ENCODE measurements at places on chromosomes 3 and 15. TPM values are rescaled to one million over a fixed set of nuclear protein-coding genes. Genes with fewer than 3 reads are reported as not detected.

DNA sequence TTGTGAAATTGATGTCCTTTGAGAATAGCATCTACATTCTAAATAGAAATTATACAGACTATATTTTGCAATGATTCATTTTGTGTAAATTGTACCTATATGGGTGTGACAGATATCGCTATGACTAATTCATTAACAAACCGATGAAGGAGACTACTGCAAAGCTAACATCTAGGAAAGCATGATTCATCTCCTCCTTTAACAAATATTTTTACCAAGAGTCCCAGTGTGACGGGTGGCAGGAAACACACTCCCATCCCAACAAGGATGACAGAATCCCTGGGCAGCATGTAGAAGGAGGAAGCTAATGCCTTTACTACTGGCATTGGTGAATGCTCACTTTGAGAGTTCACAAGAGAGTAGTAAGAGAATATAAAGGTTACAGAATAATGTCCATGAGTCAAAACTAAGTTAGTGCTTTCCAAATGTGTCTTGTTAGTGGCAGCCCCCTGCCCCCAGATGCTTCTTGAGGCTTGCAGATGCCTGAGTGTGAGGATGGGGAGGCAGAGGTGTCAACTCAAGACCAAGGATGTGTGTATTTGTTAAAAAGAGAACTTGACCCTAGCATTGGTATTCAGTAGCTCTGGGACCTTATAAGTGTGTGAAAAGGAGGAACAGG lies 180.6 kb downstream of the FMN1 start:
- no peak overlapping the region for H3K4me3 ChIP-seq
- no peaks in the 10 kb centered on the region for H3K4me1 ChIP-seq
- no peak overlapping the region for H3K27ac ChIP-seq
- no peaks in the 10 kb centered on the region for H3K27me3 ChIP-seq

GRCh38 chr3:43162230-43163084 lies 56.6 kb upstream of the POMGNT2 start:
- H3K36me3 ChIP-seq: no peaks in the 10 kb centered on the region
- H3K4me3 ChIP-seq: peak overlapping the region; percentile 11
- H3K27ac ChIP-seq: peak overlapping the region; percentile 67
- peaks cover 16% of the 10 kb centered on the region for H3K4me1 ChIP-seq
- no peaks in the 10 kb centered on the region for H3K27me3 ChIP-seq
- no peak for DNase-seq

LIPH gene
- 0.09 TPM for total RNA-seq

- no peak for DNase-seq
- no peak overlapping the region for H3K27ac ChIP-seq
- no peaks in the 10 kb centered on the region for H3K36me3 ChIP-seq
- H3K4me1 ChIP-seq: no peaks in the 10 kb centered on the region
- no peaks in the 10 kb centered on the region for H3K27me3 ChIP-seq
- H3K4me3 ChIP-seq: no peak overlapping the region
These were observed 10.1 kb upstream of the STRIT1 start for GRCh38 chr3:155303540-155304097.

DNA sequence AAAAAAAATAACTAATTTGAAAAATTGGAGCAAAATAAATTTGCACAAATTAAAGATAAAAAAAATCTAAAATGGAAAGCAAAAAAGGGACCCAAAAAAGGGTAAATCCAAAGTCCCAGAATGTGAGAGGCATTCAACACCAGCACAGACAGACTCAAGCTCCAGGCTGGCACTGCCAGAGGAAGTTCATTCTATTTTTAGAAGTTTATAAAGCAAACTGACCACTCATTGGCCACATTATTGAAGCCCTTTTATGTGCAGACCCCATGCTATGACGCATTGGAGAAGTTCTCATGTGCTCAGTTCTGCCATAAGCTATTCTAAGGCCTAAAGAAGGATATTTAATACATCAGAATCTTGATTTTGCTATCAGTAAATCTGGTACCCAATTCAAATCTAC lies 17.6 kb upstream of the BOC start:
- H3K36me3 ChIP-seq: no peaks in the 10 kb centered on the region
- DNase-seq: no peak
- H3K4me1 ChIP-seq: no peaks in the 10 kb centered on the region
- no peaks in the 10 kb centered on the region for H3K27me3 ChIP-seq

DNA sequence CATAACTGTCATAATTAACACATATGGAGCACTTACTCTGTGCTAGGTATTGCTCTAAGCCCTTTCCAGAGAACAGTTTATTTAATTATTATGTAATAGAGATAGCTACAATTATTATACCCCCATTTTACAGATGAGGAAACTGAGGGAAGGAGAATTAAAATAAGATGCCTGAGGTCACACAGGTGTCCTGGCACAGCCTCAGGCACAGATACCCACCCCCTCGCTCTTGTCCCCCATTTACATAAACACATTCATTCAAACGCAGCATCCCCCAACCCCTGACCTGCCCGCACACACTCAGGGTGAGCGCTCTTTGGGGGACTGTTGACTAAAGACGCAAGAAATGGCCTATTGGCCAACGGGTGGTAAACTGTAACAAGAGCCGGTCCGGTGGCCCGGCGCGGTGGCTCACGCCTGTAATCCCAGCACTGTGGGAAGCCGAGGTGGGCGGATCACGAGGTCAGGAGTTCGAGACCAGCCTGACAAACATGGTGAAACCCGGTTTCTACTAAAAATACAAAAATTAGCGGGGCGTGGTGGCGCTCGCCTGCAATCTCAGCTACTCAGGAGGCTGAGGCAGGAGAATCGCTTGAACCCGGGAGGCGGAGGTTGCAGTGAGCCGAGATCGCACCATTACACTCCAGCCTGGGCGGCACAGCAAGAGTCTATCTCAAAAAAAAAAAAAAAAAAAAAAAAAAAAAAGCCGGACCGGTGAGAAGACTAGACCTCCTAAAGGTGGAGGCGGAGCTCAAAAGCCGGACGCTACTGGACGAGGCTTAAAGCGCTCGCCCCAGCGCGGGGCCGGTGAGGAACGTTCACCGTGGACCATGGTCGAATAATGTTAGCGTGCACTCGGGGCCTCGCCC lies 1.9 kb upstream of the ISL2 start:
- H3K27ac ChIP-seq: no peak overlapping the region
- H3K4me3 ChIP-seq: no peak overlapping the region
- peaks cover 20% of the 10 kb centered on the region for H3K4me1 ChIP-seq
- H3K27me3 ChIP-seq: peaks cover 68% of the 10 kb centered on the region
- no peaks in the 10 kb centered on the region for H3K36me3 ChIP-seq
- DNase-seq: no peak

GRCh38 chr15:82146990-82147461 lies 101.2 kb upstream of the MEX3B start:
- DNase-seq: no peak
- no peak overlapping the region for H3K4me3 ChIP-seq
- H3K36me3 ChIP-seq: no peaks in the 10 kb centered on the region
- H3K4me1 ChIP-seq: no peaks in the 10 kb centered on the region

DNA sequence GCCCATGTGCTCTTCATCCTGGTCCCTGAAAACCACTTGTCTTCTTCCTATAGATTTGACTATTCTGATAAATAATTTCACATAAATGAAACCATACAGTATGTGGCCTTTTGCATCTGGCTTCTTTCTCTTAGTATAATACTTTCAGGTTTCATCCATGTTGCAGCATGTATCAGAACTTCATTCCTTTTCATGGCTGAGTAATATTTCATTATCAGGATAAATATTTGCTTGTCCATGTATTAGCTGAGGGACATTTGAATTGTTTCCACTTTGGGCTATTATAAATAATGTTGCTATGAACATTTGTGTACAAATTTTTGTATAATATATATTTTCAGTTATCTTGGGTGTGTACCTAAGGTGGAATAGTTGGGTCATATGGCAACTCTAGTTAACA lies 29.8 kb upstream of the AEN start:
- H3K27ac ChIP-seq: no peak overlapping the region
- H3K4me3 ChIP-seq: no peak overlapping the region
- H3K4me1 ChIP-seq: no peaks in the 10 kb centered on the region
- H3K27me3 ChIP-seq: peaks cover 7% of the 10 kb centered on the region
- no peak for DNase-seq
- no peaks in the 10 kb centered on the region for H3K36me3 ChIP-seq

- no peaks in the 10 kb centered on the region for H3K4me1 ChIP-seq
- H3K4me3 ChIP-seq: no peak overlapping the region
- no peak for DNase-seq
- H3K36me3 ChIP-seq: no peaks in the 10 kb centered on the region
These were observed 28.1 kb downstream of the CPNE4 start for GRCh38 chr3:132006605-132007204.

GRCh38 chr3:75768303-75769017 lies 16.9 kb downstream of the ZNF717 start:
- H3K27me3 ChIP-seq: no peaks in the 10 kb centered on the region
- no peaks in the 10 kb centered on the region for H3K4me1 ChIP-seq
- DNase-seq: no peak
- no peak overlapping the region for H3K4me3 ChIP-seq
- no peak overlapping the region for H3K27ac ChIP-seq
- H3K36me3 ChIP-seq: no peaks in the 10 kb centered on the region

GASK1A gene
- total RNA-seq: 0.19 TPM

SH2D7 gene
- total RNA-seq: not detected

GRCh38 chr3:44962621-44963393 lies 13.2 kb downstream of the ZDHHC3 start:
- no peak overlapping the region for H3K4me3 ChIP-seq
- no peaks in the 10 kb centered on the region for H3K27me3 ChIP-seq
- peaks cover 40% of the 10 kb centered on the region for H3K4me1 ChIP-seq
- H3K36me3 ChIP-seq: peaks cover 4% of the 10 kb centered on the region
- no peak overlapping the region for H3K27ac ChIP-seq
- DNase-seq: no peak

DNA sequence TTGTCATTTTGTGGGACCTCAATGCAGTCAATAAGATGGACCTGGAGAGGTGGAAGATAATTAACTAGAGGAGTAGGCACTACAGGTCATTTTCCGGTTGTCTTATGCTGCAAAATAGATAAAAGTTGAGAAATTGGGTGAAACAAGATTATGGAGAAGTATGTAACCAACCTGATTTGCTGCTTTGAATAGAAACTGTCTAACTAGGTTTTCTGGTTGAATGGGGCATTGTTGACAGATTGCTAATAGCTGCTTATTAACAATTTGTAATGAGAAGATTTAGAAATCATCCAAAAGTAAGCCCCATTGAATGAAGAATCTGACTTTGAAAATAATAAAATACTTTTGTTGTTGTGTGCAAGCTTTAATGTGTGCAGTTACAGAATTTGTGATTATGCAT lies 26.2 kb downstream of the PIAS1 start:
- no peak overlapping the region for H3K27ac ChIP-seq
- H3K4me3 ChIP-seq: no peak overlapping the region
- H3K4me1 ChIP-seq: peaks cover 85% of the 10 kb centered on the region

- no peak overlapping the region for H3K27ac ChIP-seq
- H3K4me3 ChIP-seq: no peak overlapping the region
- no peak for DNase-seq
- peaks cover 79% of the 10 kb centered on the region for H3K36me3 ChIP-seq
- H3K27me3 ChIP-seq: no peaks in the 10 kb centered on the region
- no peaks in the 10 kb centered on the region for H3K4me1 ChIP-seq
These were observed 79.0 kb downstream of the NR2E3 start for GRCh38 chr15:71889385-71889784.

- no peak overlapping the region for H3K4me3 ChIP-seq
- H3K27me3 ChIP-seq: no peaks in the 10 kb centered on the region
- no peak for DNase-seq
These were observed 18.0 kb upstream of the SLTM start for GRCh38 chr15:58951388-58952007.

GRCh38 chr3:48428088-48428571 lies 1.8 kb downstream of the PLXNB1 start:
- peak overlapping the region; percentile 87 for H3K4me3 ChIP-seq
- no peak for DNase-seq
- peaks cover 10% of the 10 kb centered on the region for H3K36me3 ChIP-seq
- H3K4me1 ChIP-seq: peaks cover 26% of the 10 kb centered on the region
- no peaks in the 10 kb centered on the region for H3K27me3 ChIP-seq

DNA sequence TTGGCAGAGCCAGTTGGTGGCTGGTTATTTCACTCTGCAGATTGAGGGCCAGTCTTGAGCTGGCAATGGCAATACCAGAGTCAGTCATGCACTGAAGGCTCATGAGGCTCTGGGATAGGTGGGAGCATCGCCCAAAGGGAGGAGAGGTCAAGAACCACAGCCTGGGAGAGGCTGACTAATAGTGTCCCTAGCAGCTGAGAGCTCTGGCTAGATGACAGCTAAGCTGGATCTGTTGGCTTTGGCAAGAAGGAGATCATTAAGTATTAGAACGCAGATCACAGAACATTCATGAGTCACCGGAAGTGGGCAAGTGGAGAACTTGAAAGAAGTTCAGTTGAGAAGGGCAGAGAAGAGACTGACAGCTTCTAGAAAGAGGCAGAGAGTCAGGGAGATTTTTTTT lies 521.1 kb downstream of the NR2F2 start:
- H3K36me3 ChIP-seq: no peaks in the 10 kb centered on the region
- H3K4me1 ChIP-seq: no peaks in the 10 kb centered on the region
- H3K27ac ChIP-seq: no peak overlapping the region
- H3K27me3 ChIP-seq: no peaks in the 10 kb centered on the region
- no peak overlapping the region for H3K4me3 ChIP-seq

GRCh38 chr3:108891833-108892232 lies 61.8 kb downstream of the GUCA1C start:
- no peak overlapping the region for H3K27ac ChIP-seq
- DNase-seq: no peak
- no peak overlapping the region for H3K4me3 ChIP-seq
- H3K36me3 ChIP-seq: no peaks in the 10 kb centered on the region
- no peaks in the 10 kb centered on the region for H3K4me1 ChIP-seq

DNA sequence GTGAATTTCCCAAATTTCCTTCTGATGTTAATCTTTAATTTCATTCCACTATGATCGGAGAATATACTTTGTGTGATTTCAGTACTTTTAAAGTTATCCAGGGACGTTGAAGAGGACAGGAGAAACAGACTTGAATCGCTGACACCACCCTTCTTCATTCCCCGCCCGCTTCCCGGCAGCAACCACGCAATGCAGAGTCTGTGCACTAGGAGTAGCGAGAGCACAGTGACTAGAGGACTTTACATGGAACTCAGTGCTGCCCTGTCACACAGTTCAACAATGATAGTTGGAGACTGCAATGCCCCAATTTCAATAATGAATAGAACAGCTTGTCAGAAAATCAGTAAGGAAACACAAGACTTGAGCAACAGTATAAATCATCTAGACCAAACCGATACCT lies 73.9 kb downstream of the RNF13 start:
- H3K36me3 ChIP-seq: peaks cover 12% of the 10 kb centered on the region
- no peaks in the 10 kb centered on the region for H3K27me3 ChIP-seq
- DNase-seq: no peak
- no peak overlapping the region for H3K4me3 ChIP-seq
- no peaks in the 10 kb centered on the region for H3K4me1 ChIP-seq
- no peak overlapping the region for H3K27ac ChIP-seq
